ENCODE measurements at places on chromosomes 4 and X.

DNA sequence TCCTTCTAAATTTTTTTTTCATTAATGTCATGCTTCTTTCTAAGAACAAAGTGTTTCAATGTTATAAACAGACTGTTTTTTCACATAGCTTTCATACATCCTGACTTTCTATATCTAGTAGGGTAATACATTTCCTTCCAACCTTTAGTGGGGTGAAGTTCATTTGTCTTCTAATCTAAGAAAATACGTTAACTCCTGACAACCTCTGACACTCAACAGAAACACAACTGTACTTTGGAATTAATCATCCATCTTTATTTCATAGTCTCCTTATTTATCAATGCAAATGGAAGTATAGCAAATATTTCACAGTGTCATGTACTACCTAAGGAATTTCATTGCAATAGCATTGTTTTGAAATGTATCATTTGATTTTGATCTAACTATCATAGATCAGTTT, 2.7 kb upstream of the MTTP start:
- no peak for DNase-seq

DNA sequence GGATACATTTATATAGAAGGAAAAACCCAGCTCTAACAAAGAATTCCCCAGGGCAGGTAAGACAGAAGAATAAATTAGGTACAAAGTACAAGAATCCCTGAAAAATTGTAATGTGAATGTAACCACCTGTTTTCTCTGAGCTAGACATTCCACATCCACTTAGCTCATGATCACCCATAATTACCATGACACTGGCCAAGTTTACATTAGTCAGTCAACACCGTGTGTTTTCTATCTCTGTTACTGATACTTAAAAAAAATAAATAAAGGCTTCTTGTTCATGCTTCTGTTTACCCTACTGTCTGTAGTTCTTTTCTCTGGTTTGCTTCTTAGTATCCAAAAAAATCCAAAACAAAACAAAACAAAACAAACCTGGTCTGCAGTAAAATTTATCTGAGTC, 66.0 kb downstream of the CBLL2 start:
- no peak for DNase-seq

DNA sequence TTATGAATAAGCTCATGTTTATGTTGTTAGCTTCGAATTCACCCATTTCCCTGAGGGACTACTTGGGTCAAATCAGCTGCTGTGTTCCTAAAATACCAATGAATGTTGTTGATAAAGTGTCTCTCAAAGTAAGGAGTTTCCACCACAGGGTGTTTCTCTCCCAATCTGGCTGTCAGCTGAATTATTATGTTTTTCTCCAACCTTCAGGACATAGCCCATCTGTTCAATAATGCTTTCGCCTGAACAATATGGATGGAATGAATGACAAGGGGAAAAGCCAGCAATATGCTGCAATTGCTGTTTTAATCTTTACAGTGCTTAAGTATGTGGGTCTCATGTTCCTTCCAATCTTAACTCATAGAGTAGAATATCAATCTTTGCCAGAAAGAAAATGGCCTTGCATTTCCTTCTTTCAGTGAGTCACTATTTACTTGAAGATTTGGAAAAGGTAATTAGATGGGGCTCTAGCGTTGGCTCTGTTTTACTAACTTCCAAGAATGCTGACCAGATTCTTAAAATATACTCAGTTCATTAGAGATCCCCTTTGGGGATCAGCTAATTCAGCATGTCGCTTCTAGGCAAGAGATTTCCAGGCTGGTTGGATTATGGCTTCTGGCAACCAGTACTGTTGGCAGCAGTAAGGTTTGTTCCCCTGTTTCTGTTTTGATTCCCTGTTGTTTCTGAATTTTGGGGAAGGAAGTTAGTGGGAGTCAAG, 410.5 kb downstream of the PPP3CA start:
- no peak for DNase-seq

DNA sequence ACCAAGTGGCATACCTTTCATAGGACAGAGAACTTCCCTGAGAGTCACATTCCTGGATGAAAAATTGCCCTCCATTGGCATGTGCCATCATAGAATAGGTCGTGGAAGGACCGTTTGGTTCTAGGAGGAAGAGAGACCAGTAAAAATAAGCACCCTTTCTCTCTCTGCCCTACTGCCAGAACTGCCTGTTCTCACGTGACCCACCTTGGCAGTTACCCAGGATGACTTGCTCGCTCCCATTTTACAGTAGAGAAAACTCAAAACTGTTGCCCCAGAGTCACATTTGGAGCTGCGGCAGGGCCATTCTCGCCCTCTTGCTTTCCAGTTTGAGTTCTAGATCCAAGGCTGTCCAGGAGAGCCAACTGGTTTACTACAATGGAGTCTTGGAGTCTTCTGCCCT, 1.1 kb upstream of the NLGN3 start:
- DNase-seq: no peak

DNA sequence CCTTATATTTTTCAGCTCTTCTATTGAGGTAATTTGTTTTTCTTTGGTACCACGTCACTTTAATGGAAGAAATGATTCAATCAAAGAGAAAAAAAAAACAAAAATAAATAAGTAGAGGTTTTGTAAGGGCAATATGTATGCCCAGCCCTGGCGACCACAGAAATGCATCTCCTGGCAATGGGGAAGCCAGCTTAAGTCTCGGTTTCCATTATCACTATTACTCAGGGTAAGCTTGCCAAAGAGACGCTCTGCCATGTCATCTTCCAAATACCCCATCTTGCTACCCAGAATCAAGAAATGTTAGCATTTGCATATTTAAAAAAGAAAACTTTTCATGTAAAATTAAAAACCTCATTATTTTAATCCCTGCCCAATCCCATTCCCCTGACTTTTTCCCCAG, 68.8 kb downstream of the FAM47C start:
- no peak for DNase-seq

DNA sequence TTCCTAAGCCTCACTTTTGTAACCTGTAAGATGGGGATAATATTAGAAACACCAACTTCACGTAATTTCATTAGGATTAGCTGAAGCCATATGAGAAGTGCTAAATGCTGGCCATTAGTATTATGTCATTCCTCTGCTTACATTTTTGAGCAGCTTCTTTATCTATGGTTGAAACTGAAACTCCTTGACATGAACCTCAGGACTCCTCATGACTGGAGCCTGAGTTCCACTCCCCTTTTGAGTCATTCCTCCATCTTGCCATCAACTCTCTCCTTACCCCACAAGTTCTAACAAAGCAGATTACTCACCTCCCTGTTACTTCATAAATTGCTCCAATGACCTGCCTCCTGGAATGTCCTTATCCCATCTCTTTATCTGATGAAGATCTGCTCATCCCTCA, 123.2 kb upstream of the KCNIP4 start:
- DNase-seq: no peak

DNA sequence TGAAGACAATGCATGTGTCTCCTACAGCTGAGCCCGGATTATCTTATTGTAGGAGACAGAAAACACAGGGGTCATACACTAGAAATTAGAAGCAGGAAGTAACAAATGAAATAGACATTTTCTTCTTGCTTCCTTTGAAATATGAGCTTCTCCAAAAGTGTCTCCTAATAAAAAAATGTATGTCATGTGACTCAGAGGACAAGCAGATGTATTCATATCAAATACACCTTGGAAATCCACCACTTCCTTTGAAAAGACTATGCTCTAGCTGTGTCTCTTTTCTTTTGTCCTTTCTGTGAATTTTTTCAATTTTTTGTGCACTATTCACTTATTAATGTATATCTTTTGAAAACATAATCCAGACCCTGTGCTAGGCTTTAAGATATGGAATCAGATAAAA, 1906.2 kb downstream of the C4orf33 start:
- DNase-seq: no peak

DNA sequence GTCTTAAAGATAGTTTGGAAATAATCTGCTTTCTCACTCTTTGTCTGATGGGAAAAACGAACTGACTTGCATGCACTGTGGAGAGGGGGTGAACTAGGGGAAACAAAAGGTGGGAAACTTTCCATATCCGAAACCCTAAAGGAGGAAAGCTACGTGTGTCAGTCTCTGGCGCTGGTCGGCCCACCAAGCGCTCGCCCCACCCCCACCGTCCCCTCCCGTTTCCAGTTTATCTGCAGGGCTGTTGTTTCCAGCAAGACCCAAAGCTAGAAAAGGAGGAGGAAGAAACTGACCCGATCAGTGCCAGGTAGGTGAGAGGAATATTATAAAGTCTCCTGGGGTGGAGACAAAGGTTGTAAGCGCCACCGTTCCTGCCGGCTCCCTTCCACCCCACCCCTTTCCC, 552 bp downstream of the TCEAL9 start:
- DNase-seq: no peak

DNA sequence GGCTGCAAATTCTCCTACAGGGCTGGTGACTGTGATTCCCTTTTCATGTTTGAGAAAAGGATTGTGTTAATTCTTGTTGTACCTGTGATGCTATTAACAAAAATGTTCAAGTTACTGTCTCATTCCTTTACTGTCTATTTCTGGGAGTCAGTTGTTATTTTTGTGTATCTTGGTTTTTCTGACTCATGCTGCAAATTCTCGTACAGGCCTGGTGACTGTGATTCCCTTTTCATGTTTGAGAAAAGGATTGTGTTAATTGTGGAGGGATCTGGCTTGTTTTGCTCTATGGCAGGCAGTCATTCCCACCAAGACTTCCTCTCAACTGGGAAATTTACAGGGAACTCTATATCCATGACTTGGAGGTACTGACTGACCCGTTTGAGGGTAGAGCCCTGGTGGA, 693.4 kb upstream of the INTU start:
- DNase-seq: no peak

GRCh38 chr4:17866810-17867209, 56.0 kb downstream of the NCAPG start:
- DNase-seq: no peak

DNA sequence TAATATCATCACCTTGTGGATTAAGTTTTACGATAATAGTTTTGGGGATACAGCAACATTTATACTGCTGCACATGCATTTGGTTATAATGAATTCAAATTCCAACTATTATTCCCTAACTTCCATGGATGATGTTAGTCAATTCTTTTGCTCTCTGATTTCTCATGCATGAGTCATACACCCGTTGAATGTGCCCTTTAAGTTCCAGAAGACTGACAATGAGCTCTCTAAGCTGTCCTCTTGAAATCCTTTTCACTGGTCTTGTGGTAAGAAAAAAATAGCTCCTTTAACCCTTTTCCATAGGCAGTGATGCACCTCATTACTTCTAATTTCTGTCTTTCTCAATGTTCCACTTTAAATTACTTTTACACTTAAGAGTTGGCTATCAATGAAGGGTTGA, 1095.2 kb upstream of the POU3F4 start:
- DNase-seq: no peak

- no peak for DNase-seq
Measured at GRCh38 chr4:185183622-185184281, 20.0 kb downstream of the CFAP97 start.

DNA sequence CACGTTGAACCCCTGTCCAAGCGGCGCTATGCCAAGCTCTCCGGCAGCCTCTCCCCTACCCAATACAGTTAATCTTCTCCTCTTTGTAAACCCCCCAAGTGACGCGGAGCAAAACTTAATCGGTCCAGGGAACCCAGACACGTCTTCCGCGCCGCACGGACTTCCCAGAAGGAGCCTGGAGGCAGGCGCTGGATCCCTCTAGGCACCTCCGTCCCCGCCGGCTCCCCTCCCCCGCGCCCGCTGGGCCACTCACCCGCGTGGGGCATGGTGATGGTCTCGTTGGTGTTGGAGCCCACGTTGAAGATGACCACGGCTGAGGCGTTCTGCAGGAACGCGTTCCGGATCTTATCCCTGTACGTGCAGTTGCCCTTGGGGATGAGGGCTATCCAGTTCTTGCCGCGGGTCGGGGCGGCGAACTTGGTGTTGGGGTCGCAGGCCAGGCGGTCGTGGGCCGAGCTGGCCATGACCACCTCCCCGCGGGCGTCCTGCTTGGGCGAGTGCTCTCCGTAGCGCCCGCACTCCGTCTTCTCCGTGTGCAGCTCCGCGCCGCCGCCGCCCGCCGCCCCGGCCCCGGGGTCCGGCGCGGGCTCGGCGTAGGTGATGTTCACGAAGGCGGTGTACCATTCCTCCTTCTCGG, 1.1 kb downstream of the RNF150 start:
- DNase-seq: no peak

GRCh38 chr4:8032381-8032780, 92.7 kb upstream of the AFAP1 start:
- DNase-seq: no peak

DNA sequence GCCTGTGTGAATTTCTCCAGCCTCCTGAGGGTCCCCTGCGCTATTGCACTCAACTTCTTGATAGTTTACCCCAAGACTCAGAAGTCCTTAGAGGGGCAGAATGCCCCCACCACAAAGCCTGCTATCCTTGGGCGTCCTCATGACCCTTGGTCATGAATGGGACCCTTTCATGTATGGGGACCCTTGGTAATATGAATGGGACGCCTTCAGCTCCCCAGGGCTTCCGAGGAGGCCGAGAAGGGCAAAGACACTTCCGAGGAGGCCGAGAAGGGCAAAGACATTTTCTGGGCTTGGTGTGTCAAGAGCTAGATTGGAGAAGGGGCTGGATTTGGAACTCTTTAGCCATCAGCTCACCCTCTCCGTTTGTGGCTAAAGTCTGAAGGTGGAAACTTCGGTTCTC, 8.6 kb downstream of the SHOX start:
- no peak for DNase-seq

GRCh38 chr4:152014280-152014679, 253.5 kb upstream of the GATB start:
- no peak for DNase-seq
